ENCODE measurements at places on chromosomes 6 and 20.

GRCh38 chr20:19465536-19465935 lies 253.1 kb downstream of the SLC24A3 start:
- no peak for DNase-seq

GRCh38 chr6:21141616-21142303 lies 451.8 kb upstream of the SOX4 start:
- no peak for DNase-seq

DNA sequence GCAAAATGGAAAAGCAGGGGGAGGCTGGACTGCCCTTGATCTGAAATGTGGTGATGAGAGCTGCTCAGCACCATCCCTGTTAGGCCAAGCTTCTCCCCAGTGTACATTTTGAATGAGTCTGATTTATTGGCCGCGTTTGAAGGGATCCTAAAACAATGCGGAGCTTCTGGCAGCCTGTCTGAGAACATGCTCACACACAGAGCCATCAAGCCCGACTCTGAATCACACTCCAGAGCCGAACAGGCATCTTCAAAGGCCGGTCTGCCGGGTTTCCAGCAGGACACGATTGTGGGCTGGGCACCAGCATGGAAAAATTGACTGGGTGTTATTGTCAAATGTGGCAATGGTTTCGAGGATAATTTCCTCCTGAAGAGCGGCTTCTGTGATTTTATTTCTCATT lies 235.9 kb downstream of the TFAP2C start:
- no peak for DNase-seq

DNA sequence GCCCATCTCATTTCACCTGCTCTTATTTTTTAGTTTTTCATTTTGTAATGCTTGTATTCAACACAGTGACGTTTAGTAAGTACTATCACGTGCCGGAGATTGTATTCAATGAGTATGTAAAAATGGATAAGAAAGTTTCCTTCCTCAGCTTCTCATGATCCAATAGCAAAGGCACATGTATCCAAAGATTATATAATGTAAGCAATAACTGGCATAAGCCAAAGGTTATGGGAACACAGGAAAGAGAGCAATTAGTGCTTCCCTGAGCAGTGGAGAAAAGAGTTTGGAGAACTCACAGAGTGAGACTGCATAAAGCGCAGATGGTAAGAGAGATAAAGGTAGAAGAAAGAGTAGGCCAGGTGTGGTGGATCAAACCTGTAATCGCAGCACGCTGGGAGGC lies 21.8 kb upstream of the LTV1 start:
- no peak for DNase-seq

- no peak for DNase-seq
These were observed 2.0 kb upstream of the LGSN start for GRCh38 chr6:63321821-63322220.

- no peak for DNase-seq
These were observed 13.2 kb upstream of the HMGA1 start for GRCh38 chr6:34223381-34223955.

DNA sequence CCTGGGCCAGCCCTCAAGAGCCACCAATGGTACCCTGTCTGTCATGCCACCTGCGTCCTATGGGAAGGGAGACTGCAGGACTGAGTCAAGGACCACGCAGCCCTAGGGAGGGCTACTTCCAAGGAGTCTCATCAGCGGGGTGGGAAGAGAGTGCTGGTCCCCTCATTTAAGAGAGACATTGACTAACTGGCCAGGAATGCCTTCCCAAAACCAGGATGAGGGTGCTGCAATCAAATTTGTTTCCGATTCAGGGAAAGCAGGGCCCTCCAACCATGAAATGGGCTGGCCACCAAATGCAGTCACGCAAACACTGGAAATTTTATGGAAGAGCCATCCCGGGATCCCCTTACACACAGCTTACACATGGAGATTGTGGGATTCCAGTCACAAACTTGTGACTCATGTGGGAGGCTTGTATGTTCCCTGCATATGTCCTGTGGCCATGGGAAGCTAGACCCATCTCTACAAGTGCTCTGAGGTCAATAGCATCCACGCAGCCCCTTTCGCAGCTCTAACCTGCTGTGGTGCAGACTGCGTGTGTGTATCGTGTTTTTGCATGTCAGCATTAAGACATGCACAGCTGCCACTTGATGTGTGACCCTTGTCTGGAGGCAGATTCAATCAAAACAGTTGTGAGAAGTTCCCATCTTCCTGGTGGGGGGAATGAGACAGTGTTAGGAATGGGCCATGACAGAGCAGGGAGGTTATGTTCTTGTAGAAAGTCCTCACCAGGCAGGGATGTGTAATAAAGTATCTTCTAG lies 53.0 kb upstream of the CST7 start:
- DNase-seq: no peak

GRCh38 chr20:24643731-24644626 lies 174.6 kb downstream of the SYNDIG1 start:
- no peak for DNase-seq

- DNase-seq: no peak
These were observed 49.9 kb downstream of the ATG5 start for GRCh38 chr6:106275692-106276091.

- DNase-seq: no peak
These were observed 529.0 kb downstream of the TBC1D32 start for GRCh38 chr6:120805276-120805675.

DNA sequence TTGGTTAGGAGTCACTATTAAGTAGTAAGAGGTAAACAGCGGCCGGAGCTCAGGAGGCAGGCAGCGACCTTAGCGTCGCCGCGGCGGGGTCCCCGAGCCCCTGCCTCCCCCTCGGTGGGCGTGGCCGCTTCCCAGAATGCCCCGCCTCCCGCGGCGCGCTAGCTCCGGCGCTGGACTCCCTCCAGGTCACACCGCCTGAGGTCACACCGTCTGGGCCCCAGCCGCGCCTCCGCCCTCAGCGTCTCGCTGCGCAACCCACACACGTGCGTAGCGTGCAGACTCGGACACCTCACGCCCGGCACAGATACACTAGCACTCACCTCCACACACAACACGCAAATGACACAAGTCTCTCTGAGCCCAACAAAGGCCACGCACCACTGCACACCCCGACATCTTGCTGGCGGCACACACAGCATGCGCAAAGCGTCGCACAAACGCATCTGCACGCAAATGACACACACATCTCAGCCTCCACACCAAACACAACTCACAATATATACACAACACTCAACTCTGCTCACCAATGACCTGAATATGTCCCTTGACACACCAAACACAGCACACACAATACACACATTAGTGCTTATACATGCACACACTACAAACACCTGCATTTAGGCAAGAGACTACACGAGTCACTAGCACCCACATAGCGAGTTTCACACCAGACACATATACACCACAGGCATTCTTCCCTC lies 17.6 kb upstream of the CDKN1A start:
- no peak for DNase-seq

GRCh38 chr6:113645986-113646385 lies 211.2 kb upstream of the MARCKS start:
- no peak for DNase-seq

- DNase-seq: no peak
These were observed 35.7 kb downstream of the KCNB1 start for GRCh38 chr20:49446808-49447207.

DNA sequence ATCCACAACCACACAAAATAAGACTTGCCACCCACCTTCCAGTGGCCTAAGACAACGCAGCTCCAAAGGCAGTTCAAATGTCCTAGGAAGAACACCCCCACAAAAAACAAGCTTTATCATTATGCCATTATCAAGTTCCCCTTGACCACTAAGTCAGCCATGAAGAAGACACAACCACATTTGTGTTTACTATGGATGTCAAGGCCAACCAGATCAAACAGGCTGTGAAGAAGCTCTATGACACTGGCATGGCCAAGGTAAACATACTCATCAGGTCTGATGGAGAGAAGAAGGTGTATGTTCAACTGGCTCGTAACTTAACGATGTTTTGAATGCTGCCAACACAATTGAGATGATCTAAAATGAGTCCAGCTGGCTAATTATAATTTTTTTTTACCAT lies 26.1 kb downstream of the SEC63 start:
- DNase-seq: no peak

DNA sequence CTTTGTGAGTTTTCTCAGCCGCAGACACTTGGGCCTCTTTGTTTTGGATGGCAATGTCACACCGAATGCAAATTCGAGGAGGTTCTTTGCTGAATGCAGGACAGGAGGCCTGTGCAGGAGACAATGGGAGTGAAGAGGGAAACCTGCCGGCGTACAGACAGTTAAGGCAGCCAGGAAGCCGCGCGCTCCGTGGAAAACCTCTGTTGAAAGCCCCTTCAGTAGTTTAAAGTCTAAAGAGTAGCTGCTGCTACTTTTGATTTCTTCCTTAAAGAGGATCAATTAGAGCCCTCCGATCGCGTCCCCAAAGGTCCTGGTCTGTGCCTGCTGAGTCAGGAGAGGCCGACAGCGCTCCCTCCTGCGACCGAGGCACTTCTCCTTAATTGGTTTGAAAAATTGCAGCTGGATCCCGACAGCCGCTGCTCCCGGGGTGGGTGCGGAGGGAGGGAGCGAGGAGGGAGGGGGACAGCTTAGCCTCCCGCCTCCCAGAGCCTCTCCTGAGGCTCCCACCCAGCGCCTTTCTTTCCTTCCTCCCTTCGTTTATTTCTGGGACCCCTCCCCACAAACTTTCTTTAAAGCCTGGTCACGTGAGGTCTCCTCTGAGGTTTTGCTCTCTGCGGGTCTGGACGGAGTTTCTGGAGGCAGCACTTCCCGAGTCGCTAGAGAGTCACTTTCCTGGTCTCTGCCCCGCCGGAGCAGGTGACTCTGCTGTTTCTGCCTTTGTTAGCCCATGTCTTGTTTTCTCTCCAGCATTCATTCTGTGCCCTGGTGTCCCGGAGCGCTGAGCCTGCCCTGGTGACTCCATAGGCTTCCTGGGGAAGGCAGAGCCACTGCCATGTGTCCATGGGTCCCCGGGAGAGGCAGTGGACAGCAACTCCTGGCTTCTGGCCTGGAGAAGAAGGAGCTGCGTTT lies 22.3 kb upstream of the RPP40 start:
- DNase-seq: no peak

GRCh38 chr20:56247954-56248782 lies at the start of gene MC3R:
Gene MC3R, plus strand, starts transcription at chr20:56248732. Its CDS starts 112 bp downstream, at chr20:56248844.
- peak; percentile 5 for DNase-seq

GRCh38 chr6:129744201-129744879 lies 34.4 kb upstream of the ARHGAP18 start:
- DNase-seq: no peak

GRCh38 chr6:99613409-99613704 lies 6.7 kb downstream of the PRDM13 start:
- DNase-seq: no peak

- no peak for DNase-seq
These were observed 213.9 kb upstream of the PRDM1 start for GRCh38 chr6:105872249-105872648.

GRCh38 chr20:20549267-20549612 lies 163.2 kb downstream of the RALGAPA2 start:
- DNase-seq: no peak

DNA sequence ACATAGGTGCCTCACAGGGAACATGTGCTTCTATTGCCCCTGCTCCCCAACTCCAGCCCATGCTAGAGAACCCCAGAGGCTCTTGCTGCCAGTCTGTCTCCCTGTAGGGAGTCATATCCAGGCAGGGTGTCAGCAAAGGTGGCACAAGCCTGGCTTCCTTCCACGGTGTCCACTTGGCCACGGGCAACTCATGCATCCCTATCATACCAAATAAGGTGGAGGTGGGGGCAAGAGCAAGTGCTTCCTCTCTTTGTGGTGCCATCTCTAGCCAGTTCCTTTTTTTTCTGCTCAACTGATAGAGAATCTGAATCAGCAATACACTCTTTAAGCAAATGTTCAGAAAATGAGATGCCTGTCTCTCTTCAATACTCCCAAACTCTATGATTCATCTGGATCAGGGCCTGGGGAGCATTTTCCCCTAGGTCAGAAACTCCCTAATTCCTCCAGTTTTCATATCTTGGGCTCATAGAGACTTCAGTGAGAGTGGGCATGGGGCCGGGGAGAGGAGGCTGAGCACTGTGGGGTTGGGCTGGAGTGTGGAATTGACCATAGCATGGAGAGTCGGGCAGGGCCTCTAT lies 105.1 kb upstream of the GPR6 start:
- DNase-seq: no peak

DNA sequence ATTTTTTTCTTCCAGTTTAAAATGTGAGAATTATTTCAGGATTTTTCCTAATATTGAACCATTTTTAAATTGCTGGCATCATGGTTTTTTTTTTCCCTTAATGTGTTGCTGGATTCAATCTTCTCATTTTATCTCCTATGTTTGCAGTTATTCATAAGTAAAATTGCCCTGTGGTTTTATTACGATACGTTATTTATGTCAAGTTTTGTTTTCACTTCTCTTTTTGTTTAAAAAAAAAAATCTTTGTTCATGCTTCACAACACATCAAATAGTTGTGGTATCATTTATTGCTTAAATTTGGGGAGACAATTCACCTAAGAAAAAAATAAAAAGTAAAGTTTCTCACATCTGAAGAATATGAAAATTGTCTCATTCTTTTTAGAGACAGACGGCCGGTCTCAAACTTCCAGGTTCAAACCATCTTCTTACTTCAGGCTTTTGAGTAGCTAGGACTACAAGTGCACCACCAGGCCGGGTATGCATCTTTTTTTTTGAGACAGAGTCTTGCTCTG lies 239.3 kb upstream of the ID4 start:
- no peak for DNase-seq

DNA sequence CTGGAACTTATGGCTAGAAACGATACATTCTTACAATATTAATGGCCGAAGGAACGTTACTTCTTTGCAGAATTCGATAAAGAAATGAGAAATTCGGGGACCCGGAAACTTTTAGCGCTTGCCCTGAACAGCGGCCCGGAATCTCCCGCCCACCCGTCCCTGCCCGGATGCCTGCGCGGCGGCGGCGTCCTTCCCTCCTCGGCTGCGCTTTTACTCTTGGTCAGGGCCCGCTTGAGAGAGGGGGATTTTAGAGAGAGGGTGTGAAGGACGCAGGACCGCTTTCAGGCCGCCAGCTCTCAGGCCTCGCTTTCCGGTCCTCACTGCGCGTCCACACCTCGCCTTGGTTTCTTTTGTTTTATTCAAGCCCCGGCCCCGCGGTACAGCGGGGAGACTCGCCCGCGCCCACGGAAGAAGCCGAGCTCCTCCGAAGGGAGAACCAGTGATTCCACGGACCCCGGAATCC lies 243.7 kb downstream of the ARID1B start:
- DNase-seq: peak; percentile 2

- DNase-seq: no peak
These were observed 318.7 kb downstream of the CDH4 start for GRCh38 chr20:61570646-61571195.

- DNase-seq: no peak
These were observed 455.0 kb upstream of the GJE1 start for GRCh38 chr6:141677598-141678211.

- no peak for DNase-seq
These were observed 91.0 kb downstream of the HIVEP1 start for GRCh38 chr6:12103158-12103557.

GRCh38 chr6:21022343-21023107 lies 488.3 kb downstream of the CDKAL1 start:
- DNase-seq: no peak

- DNase-seq: no peak
These were observed 22.6 kb upstream of the RIN2 start for GRCh38 chr20:19735446-19735845.

DNA sequence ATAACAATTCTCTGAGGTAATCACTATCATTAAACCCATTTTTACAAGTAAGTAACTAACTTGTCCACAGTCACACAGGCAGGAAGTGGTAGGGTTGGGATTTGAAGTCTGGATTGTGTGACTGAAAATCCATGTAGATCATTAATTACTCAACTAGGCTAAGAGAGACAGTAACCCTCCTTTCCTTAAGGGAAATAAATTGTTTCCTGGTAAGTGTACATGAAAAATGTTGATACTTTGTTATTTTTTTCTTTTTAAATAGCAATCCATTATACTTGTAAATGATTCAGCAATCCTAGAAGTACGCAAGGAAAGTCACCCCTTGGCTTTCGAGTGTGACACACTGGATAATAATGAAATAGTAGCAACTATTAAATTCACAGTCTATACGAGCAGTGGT lies 11.6 kb downstream of the SPACA1 start:
- DNase-seq: no peak
